Skin of body (tissue), 3 donors: ENCODE measurements at places on chromosomes 6 and 20. TPM values are rescaled to one million over a fixed set of nuclear protein-coding genes. Genes with fewer than 3 reads are reported as not detected.
A peak's percentile ranks its signal among the peaks of the same experiment; 100 is the strongest.

Gene BPIFB2
- not detected for total RNA-seq

Gene CSTF1
- 23.0 TPM for total RNA-seq

Gene FGD2
- total RNA-seq = 5.4 TPM

Gene DDX39B
- 267 TPM for total RNA-seq

Gene LTB
- total RNA-seq = 1.6 TPM

Gene TCF15
- total RNA-seq = 0.49 TPM

Gene VSTM2L
- 4.1 TPM for total RNA-seq

Gene BTN1A1
- total RNA-seq = not detected

Gene HLA-DRB1
- 20.7 TPM for total RNA-seq

Gene RNF182
- 1.1 TPM for total RNA-seq

Gene BTNL2
- total RNA-seq = not detected

DNA sequence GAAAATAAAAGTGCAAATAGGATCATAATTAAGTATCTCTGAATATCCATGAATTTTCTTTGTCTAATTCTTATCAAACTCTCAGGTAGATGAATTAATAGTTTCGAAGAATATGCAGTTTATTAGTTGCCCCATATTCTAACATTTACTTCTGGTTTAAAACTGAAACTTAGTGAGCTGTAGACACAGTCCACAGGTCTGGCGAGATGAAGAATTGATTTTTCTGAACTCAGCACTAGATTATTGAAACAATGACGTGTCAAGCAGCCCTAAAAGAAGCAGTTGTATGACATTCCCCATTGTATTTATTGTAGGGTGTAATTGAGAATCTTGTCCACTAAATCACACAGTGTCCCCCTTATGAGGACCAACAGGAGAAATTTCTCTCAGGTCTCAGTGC, 407.1 kb downstream of the GRIK2 start:
- DNase-seq = no peak

- peak; percentile 78 for DNase-seq
These were observed 28.9 kb downstream of the STX7 start for GRCh38 chr6:132483779-132484679.

DNA sequence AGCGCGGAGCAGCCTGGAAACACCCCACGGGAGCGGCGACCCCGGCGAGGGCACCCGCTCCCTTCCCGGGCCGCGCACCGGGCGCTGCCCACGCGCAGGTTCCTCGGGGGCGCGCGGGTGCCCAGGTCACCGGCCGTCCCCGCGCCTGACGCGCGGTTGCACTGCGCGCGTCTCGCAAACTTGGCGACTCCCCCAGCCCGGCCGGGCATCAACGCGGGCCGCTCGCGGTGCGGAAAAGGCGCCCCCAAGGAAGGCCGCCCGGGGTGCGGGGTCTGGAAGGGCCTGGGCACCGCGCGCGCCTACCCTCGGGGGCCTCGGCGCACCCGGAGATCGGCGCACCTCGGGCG, 555 bp upstream of the ZBTB46 start:
- no peak for DNase-seq

DNA sequence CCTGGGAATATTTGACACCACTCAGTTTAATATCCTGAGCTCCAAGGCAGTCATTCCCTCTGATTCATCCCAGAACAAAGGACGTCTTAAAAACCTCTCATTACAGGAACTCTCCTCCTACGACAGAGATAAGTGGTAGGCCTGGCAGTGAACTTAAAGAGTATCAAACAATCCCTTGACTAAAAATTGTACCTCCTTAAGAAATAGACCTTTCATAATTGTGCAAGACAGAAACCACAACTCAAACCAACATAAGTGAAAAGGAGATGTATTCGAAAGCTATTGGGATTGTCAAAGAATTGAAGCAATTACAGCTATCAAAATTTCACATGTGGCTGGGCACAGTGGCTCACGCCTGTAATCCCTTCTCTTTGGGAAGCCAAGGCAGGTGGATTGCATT, 19.1 kb upstream of the BNIP5 start:
- no peak for DNase-seq

DNA sequence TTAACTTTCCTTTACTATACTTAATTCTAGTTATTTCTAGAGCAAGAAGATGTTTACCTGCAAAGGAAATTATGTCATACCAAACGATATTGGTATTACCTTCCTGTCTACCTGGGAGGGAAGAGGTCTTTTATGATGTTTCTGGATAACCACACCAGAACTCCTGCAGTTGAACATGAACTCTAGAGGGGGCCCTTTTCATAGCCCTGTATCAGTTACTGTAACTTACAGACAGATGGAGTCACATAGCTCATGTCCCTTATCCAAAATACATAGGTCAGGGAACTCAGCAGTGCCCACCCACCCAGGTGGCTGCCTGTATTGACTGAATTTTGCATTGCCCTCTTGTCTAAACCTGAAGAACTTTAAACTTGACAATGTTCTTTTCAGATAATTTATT, 35.1 kb upstream of the MYL9 start:
- no peak for DNase-seq

- DNase-seq = no peak
These were observed 783.4 kb upstream of the CHD6 start for GRCh38 chr20:42401613-42402012.

DNA sequence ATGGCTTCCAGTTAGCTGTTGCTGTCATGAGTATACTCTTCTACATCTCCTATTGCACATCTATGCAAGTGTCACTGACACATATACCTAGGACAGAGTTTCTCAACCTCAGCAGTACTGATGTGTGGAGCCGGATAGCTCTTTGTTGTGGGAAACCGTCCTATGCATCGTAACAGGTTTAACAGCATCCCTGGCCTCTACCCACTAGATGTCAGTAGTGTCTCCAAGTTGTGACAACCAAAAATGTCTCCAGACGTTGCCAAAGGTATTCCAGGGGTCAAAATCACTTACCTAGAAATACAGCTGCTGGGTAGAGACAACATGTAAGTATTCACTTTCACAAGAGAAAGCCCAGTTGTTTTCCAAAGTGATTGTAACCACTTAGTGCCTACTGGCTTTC, 637.6 kb downstream of the RNF144B start:
- peak; percentile 17 for DNase-seq

DNA sequence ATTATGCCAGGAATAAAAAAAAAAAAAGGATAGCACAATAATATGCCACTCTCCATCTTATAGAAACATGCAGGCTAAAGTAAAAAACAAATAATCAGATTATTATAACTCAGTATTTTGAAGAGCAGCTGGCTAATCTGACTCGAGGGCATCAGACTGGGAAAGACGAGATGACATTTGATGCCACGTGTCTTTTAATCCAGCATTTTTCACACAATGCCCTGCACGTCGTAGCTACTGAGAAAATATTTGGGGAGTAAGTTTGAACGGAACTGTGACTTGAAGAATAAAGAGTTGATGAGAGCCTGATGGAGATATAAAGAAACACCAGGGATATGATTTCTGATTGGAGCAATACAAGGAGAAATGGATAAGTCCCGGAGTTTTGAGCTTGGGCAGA, 237.7 kb downstream of the ARID1B start:
- DNase-seq = no peak

DNA sequence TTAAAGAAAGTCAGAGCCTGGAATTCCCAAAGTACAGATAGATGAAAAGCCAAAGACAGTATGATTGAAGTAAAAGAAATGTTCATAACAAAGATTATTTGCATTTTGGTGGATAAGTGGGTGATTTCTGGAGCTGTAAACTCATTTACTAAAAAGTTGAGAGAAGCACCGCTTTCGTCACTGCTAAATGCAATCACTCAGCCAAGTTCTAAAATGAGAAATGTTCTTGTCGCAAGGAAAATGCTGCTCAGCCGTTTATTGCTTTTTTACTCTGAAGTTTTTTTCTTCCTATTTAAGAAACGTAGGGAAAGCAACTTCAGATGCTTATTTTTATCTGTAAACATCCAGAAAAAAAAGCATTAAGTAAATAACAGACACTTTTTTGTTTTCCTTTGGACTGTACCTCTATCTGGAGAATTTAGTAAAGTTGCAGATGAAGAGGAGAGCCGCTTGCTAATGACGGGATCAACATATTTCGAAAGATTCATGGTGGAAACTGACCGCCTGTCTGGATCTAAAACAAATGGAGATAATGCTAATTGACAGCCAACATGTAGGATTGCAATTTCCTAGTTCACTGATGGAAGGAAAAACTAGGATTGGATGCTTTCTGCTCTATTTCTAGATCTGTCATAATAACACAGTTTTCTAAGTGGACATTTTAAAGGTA, 93.8 kb upstream of the BCLAF1 start:
- DNase-seq = no peak

DNA sequence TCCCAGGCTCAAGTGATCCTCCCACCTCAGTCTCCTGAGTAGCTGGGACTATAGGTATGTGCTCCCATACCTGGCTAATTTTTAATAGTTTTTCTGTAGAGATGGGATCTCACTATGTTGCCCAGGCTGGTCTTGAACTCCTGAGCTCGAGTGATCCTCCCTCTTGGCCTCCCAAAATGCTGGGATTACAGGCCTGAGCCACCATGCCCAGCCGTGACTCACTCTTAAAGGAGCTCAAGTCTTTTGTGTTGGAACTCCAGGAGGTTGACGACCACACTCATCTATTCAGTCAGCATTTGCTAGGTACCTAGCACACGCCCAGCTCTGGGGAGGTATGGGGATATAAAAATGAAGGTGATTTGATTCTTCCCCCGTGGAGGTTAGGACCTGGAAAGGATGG, 62.8 kb downstream of the UTRN start:
- DNase-seq = no peak

DNA sequence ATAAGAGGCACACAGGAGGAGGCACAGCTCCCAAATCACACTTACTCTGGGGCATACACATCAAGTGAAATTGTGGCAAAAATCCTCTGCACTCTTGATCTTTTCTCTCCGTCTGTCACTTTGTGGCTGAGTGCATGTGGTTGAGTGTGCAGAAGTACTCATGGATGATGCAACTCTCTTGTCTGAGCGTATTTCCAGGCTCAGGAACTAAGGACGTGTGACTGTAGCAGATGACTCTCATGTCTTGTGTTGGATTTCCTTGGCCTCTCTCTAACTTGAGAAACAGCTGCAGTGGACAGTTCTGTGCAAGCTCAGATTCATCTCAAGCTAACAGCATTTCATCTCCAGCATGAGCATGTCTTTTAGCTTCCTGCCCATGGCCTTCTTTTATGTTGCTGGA, 245.4 kb upstream of the FLRT3 start:
- peak; percentile 14 for DNase-seq
